ENCODE measurements at places on chromosomes 12 and 14.
A peak's percentile ranks its signal among the peaks of the same experiment; 100 is the strongest.

DNA sequence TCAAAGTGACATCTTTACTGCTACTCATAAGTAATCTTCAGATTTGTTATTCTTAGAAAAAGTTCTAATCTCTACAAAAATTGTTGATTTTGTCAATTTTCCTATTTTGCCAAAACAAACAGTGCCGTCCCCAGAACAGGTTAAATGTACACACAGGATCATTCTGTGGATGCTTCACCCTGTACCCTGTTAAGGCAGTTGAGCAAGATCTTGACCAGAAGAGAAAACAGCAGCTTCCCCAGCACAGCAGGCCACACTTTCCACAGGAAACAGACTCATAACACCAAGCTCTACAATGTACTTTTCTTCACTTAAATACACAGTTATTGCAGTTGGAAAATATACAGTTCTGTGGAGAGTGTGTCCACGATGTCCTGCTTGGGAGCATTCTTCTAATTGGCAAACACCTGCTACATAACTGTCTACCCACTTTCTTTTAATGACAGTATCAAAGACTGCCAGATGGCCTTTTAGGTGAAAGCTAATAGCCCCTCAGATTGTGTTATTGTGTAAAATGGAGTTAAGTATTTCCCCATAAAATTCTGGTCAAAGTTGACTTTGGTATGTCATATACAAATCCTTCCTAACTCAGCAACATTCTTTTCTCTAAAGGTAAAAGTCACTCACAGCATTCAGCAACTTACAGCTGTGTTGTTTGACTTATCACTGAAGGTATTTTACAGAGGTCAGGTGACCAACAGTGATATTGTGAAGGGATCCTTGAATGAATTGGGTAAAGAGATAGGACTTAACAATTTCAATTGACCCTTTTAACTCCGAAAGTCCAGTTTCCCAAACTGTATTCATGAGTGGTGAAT, 77.0 kb downstream of the SEC23A start:
- DNase-seq: no peak

DNA sequence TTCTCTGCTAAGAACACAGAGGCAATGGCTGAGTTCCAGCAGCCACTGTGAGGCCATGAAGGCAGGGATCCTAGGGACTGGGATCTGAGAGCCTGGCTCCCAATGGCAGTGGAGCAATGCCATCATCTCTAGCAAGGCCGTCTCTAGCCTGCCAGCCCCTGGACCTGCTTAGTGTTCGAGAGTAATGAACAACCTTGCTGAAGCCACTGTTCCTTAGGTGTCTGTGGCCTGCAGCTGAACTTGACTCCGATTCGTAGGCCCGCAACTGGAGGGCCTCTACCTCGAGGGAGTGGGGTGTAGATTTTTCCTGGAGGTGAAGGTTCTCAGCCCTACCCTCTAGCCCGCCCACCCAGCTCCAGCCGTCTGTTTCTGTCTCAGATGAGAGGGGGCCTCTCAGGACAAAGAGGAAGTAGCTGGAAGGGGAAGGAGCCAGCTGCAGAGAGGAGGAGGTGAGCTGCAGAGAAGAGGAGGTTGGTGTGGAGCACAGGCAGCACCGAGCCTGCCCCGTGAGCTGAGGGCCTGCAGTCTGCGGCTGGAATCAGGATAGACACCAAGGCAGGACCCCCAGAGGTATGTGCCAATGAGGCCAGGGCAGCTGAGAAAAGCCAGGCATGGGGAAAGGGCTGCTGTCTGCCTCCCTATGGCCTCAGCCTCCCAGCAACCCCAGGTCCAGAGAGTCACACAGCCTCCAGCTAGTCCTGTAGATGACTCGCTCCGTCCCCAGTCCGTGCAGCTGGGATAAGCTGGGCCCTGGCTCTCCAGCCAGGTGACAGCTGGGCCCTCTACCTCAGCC, at the start of gene PLD4:
TSS of gene PLD4 (plus strand) at position 459 of the 793 bp plus-strand sequence. CDS start 2,262 bp downstream, outside the sequence.
- no peak for DNase-seq

GRCh38 chr12:130545475-130545874, 170.6 kb downstream of the RIMBP2 start:
- DNase-seq: no peak

DNA sequence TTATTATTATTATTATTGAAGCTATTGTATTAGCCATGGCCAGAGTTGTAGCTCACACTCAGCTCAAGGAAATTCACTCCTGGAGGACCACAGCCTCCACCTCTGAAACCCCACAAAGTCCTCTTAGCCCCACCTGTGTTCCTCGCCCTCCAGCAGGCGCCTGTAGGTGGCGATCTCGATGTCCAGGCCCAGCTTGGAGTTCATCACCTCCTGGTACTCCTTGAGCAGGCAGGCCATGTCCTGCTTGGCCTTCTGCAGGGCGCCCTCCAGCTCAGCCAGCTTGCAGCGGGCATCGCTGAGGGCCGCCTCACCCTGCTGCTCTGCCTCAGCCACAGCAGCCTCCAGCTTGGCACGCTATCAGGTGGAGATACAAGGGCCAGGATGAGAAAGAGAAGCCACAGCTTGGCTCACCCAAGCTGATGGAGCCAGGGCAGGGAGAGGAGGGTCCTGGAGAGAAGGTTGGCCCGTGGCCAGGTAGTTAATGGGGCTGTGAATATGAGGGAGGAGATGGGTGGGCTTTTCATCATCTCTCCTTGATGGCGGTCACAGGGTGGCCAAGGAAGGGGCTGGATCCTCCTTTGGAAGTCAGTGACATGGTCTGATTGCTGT, 5.1 kb downstream of the KRT85 start:
- no peak for DNase-seq

DNA sequence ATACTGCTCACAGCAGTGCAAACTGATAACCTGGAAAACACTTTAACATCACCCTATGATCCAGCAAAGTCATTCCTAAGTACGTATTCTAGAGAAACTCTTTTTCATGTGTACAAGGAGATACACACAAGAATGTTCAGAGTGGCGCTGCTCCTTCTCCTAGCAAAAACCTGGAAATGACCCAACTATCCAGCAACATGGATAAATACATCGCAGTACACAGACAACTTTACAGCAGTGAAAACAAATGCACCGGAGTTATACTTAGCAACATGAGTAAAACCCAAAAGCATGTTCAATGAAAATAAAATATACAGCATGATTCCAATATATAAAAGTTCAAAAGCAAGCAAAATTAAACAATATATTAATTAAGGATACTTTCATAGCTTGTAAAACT, 18.7 kb downstream of the SART3 start:
- DNase-seq: no peak

DNA sequence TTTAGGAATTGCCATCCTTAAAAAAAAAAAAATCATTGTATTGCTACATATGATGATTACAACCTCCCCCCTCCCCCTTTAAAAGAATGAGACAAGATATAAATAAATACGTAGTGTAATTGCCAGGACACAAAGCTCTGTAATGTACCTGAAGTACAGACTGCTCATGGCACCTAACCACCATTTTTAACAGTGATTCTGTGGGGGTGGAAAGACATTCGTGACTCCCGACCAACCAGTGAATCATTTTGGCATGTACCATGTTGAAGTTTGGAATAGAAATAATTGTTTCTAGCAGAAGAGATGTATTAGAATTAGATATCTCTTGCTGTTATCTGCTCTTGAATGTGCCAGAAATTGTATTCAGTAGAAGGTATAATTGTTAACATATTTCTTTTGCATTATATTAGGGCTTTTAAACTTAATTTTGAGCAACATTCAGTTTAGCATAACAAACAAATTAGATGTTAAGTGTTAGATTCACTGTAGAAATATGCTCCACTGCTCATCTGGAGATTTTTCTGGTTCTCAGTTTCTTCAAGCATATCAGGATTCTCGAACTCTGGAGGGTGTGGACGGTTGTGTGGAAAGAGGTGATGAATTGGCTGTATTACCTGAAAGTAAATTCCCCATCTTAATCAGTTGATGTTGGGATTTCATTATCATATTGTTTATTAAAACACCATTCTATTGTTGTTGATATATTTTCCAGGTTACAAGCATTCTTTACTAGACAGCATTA, 31.1 kb downstream of the FRS2 start:
- DNase-seq: no peak

DNA sequence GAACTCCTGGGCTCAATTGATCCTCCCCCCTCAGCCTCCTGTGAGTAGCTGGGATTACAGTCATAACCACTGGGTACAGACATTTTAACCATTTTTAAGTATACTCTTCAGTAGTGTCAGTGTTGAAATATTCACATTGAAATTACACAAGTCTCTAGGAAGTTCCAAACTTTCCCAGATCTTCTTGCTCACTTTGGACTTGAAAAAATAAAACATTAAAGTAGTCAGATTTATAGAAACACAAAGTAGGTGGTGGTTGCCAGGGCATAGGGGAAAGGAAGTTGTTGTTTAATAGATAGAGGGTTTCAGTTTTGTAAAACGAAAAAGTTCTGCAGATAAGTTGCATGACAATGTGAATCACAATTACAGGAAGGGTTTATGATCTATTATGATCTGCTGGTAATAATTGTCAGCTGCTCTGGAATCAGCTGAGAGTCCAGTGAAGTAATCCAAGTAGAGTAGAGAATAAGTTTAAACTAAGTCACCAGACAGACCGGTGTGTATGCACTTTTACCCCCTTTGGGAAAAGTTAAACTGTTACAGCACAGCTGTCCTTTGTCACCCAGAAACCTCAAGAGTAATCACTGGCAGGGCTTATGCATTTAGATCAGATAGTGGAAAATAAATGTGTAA, 27.4 kb downstream of the PCNX1 start:
- DNase-seq: no peak

DNA sequence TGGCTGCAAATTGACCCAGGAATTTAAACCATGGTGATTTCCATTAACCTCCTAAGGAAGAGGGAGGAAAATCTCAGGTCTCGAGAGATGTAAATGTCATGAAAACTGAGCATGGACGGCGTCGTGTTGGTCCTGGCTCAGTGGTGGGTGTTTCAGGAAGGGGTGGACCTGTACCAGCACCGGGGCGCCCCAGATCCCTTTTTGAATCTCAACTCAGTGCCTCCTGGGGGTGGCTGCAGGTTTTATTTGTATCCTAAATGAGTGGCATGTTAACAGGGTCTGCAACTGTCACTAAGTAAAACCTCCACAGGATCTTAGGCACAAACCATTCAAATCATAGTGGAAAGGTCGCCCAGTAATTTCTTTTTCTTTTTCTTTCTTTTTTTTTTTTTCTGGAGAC, 101.3 kb downstream of the ASCL4 start:
- no peak for DNase-seq

DNA sequence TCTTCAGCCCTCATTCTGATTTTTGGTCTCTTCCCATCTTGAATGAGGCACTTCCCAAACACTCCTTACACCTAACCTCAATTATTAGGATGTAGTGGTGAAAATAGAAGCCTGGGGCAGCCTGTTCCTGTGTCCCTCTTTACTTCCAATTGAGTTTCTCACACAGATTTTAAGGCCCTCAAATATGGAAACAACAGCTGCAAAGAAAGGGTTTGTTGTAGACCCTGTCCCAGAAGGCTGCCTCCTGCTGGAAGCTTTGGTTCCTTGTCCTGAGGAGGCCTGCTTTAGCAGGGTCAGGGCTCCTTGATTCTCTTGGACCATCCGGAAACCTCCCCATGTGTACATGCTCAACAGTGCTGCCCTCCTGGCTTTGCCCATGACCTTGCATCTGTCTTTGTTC, 101.3 kb downstream of the TGFB3 start:
- no peak for DNase-seq

DNA sequence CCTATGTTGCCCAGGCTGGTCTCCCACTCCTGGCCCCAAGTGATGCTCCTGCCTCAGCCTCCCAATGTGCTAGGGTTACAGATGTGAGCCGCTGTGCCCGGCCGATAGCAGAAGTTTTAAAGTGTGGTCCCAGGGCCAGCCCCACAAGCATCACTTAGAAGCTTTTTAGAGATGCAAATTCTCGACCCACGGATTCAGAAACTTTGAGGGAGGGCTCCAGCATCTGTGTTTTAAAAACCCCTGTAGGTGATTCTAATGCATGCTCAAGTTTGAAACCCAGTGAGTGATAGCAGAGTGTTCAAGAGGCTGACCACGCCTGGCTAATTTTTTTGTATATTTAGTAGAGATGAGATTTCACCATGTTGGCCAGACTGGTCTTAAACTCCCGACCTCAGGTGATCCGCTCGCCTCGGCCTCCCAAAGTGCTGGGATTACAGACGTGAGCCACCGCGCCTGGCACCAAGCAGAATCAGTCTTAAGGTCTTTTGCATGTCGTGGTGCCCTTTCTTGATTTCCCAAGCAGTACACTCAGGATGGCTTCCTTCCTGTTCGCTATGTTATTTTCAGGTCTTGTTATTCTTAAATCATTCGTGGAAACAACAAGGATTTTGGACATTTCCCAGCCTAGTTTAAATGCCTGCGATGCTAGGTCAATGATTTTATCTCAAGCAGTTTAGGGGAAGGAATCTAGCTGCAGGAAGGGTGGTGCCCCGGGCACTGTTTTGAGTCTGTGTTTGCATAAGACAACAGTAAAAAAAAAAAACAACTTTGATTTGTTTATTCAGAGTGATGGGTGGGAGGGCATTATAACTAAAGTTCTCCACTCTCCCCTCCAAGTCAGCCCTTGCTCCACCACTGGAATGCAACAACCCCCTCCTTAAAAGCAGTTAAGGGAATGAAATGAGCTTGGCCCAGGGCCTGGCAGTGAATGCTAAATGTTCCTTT, 9.2 kb upstream of the RILPL2 start:
- peak; percentile 19 for DNase-seq

DNA sequence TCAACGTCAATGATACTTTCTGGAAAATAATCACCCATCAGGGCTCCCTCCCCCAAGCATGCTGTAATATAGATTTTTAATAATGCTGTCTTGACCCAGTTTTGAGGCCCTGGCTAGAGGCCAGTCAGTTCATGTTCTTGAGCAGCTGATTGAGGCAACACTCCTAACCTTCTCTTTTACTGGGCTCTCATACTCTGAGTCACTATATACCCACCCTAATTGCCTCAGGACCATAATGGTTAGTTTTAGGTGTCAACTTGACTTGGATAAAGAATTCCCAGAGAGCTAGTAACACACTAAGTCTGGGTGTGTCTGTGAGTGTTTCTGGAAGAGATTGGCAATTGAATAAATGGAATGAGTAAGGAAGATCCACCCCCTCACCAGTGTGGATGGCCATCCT, 527.0 kb upstream of the ATP2B1 start:
- no peak for DNase-seq

Measured in NCI-H526 (cell line).